Gastrocnemius medialis (tissue), 4 donors: ENCODE measurements at places on chromosomes 12 and 14.

- no peak for DNase-seq
Measured at GRCh38 chr14:102007916-102008418, 43.6 kb downstream of the DYNC1H1 start.

DNA sequence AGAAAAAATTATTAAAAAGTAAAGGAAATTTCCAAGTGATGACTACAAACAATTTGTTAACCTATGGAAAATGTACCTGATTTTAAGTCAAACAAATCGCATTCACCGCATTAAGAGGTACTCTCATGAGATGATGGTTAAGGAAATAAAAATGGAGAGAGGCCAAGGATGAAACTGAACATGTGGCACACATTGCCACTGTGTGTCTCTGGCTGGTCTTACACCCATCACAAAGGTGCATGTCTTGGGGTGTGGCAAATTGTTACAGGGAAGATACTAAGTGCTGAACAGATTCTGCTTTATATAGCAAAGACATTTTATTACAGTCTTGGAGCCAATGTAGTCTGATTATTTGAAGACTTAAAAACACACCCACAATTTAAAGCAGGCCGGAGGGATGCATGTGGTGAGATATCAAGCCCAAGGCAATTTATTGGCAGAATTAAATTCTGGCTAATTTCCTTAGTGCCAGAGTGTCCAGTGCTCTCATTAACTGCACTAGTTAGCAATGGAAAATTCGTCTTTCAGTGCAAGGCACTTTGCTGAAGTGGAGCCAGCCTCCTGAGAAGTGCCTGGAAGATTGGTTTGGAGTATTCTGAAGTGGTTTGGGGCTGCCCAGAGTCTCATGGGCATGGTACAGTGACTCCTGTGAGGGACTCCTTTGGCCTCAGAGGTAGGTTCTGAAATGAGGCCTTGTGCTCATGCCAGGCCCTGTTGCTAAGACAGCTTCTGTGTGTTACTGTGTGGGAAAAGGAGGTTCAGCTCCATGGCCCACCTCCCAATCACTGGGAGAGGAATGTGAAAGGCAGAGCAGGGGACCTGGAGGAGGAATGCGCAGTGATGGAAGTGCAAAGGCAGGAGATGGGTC, 166.9 kb downstream of the BRMS1L start:
- no peak for DNase-seq

- DNase-seq: no peak
Measured at GRCh38 chr14:48373981-48374380, 698.6 kb upstream of the MDGA2 start.

DNA sequence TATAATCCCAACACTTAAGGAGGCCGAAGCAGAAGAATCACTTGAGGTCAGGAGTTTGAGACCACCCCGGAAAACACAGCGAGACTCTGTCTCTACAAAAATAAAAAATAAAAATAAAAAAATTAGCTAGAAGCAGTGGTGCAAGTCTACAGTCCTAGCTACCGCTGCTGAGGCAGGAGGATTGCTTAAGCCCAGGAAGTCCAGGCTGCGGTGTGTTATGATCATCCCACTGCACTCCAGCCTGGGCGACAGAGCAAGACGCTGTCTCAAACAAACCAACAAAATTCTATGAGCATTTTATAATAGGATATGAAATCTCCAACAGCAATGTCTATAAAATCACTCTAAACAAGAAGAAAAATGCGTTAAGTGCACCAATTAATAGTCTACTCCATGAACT, 75.3 kb downstream of the PPP1R12A start:
- DNase-seq: no peak

DNA sequence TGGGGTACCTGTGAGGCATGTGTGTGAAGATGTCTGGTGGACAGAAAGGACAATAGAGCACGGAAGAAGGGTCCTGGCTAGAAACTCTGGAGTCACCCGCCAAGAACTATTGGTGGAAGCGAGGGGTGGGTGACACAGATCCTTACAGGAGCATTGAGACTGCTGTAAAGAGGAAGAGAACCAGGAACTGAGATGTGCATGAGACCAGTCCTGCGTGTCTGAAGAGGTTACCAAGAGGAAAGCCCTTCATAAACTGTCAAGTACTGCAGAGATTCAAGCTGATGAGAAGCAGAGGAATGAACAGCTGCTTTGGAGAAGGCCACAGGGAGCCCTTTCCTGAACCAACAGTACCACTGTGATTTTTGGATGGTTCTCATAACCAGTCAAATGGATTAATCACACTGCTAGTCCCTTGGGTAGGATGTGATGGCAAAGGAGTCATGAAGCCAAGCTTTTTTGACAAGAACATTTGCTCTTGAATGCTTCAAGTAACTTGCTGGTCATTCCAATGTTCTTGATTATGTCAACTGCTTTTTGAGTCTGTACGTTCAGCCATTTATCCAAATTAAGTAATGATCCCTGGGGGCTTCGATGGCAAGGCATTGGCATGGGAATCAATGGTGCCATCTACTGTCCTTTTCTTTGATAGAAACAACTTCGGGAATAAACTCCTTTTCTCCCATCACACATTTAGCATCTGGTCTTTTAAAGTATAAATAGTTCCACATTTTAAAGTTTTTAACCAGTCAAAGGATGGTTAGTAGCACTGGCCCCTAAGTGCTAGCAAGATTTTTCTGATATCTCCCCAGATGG, 42.9 kb downstream of the GPR135 start:
- DNase-seq: no peak

DNA sequence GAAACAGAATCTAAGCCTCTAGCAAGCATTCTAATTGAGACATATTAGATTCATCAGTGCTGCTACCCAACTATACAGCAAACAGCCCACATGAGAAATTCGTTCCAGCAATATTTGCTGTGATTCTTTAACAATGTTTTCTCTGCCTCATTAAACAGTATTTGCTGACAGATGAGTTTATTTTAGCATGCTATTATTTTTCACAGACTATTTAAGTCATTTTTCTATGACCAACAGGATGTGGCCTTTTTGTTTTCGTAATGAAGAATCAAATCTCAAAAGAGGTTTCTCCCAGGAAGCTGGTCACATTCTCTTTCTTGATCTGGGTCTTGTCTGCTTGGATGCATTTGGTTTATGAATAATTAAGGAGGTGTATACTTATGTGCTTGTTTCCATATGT, 23.2 kb upstream of the SERPINA12 start:
- DNase-seq: no peak

GRCh38 chr12:96029826-96030225, 5.6 kb downstream of the LTA4H start:
- DNase-seq: no peak

- no peak for DNase-seq
Measured at GRCh38 chr12:93883436-93884154, 206.4 kb downstream of the CRADD start.
